ENCODE measurements at places on chromosomes 12 and 14.

DNA sequence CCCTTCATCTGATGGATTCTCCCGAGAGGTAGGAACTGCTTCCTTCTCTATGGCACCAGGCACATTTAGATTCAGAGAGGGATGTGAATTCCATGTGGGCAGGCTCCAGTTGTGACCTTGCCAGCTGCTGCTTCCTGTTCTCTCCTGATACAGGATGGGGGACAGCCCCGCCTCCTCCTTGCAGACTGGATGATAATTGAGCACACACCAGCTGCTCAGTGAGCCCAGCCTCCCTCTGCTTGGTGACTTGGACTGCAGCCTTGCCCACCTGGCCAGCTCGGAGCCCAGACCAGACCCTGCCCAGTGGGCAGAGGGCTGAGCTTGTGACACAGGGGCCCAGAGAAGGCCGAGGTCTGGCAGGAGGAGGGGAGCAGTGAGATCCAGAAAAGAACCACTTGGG lies 90.2 kb downstream of the CALM1 start:
- peak; percentile 20 for DNase-seq

DNA sequence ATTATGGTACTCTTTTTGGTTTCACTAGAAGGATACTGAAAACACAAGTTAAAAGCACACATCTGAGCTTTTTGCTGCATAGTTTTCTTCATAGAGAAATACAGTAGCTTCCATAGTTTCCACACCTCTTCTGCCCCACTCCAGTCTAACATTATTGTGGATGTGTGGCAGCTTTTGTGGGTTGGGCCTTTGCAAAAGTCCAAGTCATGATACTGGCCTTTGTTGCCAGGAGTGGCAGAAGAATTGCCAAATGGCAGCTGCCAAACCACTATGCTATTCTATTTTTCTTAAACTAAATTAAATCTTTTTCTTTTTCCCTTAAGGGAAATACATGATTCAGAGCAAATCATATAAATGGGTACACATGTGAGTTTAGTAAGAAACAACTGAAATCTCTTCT lies 114.8 kb downstream of the PLEKHA5 start:
- DNase-seq = peak; percentile 53

- DNase-seq = no peak
These were observed 145.0 kb downstream of the AACS start for GRCh38 chr12:125210104-125210755.

DNA sequence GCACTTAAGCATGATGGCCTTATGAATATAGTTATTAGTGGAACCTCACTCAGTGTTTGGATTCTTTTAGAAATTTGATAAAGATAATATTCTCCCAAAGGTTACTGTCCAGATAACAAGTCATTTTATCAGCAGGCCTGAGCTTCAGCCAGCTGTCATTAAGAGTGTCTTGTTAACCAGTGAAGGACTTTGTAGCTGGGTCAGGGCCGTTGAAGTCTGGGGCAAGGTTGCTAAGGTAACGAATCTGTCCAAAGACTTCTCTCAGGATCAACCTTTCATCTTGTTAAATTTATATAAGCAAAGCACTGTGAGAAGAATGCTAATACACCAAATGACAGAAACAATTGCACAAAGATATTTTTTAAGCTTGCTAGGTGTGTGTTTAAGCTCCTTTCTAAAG lies 271.3 kb upstream of the TMPO start:
- DNase-seq = no peak

GRCh38 chr12:43551971-43552559 lies at the start of gene ADAMTS20:
Gene ADAMTS20 (minus strand): TSS chr12:43552203. CDS start chr12:43551921, 282 bp downstream.
- DNase-seq = peak; percentile 2

GRCh38 chr14:24260026-24260779 lies 2.8 kb downstream of the TGM1 start:
- DNase-seq = no peak

- DNase-seq = no peak
These were observed 44.1 kb upstream of the EML1 start for GRCh38 chr14:99749142-99749541.

DNA sequence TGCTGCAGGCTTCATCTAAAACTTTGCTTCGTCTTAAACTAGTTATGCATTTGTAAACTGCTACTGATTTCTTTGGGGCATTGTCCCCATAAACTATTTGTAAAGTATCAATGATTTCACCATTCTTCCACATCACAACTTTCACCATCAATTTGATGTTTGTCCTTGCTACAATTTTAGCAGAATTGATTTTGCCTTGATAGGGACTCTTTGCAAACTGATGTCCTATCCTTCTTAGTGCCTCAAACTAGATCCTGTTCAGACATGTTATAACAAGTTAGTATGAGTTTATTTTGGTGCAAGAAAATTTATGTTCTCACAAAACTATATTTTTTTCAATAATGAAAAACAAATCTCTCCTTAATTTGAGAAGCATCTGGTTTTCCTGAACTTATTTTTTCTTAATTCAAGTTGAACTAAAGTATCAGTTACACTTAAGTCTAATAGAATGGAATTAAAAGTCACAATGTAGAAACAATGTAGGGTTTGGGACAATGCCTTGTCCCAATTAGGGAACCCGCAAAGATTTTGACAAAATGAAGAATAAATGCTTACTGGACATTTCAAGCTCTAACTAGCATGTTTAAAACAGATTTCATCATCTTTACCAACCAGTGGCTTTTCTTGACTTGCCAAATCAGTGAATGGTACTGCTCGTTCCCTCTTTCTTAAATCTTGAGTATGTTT lies 10.1 kb upstream of the ARID4A start:
- DNase-seq = no peak

DNA sequence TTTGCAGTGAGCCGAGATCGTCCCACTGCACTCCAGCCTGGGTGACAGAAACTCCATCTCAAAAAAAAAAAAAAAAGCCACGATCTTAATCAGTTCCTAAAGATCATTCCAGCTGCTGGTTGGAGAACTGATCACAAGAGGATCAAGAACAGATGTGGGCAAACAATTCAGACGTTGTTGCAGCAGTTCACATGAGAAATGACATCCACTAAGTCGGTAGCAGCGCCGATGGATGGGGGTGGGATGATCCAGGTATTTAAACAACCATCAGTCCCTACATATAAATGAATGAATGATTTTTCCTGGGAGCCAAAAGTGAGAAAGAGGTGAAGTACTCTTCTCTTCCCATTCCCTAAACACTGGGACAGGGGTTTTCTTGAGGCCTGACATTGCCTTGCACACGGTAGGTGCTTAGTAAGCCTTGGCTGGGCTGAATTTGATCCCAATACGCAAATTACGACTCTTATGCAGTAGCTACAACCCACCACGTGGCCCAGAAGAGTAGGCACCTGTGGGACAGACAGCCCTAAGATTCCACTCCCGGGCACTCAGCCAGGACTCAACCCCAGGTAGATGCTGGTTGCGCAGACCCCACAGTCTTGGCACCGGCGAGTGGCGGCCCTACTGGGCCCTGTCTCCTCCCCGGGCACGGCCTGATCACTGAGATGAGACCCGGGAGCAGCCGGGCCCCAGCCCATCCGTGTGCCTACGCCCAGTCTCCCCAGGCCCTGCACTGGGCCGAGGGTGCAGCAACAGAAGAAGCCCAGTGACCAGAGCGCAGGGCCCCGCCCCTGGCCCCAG lies 565 bp downstream of the SPRYD3 start:
- DNase-seq = peak; percentile 60

- no peak for DNase-seq
These were observed 263 bp downstream of the RCOR1 start for GRCh38 chr14:102592763-102593060.

DNA sequence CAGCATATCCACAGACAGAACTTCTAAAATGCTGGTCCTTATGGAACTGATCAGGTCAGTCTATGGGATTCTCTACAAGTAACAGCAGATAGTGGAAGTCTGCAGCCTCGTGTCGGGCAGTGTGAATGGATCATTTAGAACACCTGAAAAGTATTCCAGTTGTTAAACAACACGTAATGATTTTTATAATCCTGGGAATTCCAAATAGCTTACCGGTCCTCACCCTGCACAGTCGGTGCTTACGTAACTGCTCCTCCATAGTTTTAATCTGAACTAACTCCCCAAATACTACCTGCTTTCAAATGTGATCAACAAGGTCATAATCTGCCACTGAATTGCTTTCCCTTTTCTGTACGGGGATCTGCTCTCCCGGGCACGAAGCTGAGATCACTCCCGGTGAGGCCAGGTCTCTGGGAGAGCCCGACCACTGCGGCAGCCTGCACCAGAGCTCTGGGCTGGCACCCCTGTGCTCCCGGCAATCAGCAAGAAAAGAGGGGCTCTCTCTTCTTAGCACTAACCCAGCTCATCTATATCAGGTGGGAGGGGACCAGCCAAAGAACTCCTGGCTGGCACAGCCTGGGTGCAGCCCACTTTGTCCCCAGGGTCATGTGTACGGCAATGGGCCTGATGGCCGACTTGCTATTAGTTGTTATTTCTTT lies 157.0 kb downstream of the FOXN3 start:
- DNase-seq = no peak

- no peak for DNase-seq
These were observed 3.0 kb downstream of the ERBB3 start for GRCh38 chr12:56082967-56083366.

DNA sequence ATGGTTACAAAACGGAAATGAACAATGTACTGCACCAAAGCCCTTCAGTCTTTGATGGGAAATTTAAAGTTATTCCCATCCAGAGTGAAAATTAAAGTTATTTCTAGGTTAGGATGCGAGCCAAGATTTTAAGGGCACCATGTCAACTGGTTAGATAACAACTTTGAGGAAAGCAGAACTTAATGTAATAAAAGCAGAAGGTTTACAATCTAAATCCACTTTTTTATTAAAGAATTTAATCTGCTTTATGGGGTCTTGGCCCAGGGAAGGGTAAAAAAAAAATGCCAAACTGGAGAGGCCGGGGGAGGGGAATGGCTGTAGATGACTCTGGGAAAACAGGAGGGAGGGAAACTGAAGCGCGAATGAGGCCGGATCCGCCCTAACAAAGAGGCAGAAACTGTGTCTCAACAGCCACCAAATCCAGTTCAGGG lies 108.2 kb upstream of the ATF7IP start:
- no peak for DNase-seq

- no peak for DNase-seq
These were observed 8.5 kb upstream of the STON2 start for GRCh38 chr14:81408595-81408994.

DNA sequence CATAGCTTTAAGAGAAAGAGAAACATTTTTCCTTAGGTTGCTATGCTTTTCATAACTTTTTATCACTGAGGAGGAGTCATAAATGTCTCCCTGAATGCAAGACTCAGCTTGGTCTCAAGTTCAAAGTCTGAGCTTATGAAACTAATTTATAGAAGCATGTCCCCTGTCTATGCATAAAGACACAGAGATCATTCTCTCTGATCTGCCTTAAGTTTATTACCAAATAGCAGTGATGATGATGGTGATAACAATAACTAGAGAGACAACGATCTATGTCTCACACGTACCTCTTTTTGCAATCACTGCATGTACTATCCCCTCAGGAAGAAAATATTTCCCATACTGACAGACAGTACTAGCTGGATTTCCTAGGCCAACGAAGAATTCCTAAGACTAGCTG lies 266.4 kb upstream of the G2E3 start:
- no peak for DNase-seq

- no peak for DNase-seq
These were observed 648.5 kb downstream of the RPS29 start for GRCh38 chr14:48937541-48938195.

DNA sequence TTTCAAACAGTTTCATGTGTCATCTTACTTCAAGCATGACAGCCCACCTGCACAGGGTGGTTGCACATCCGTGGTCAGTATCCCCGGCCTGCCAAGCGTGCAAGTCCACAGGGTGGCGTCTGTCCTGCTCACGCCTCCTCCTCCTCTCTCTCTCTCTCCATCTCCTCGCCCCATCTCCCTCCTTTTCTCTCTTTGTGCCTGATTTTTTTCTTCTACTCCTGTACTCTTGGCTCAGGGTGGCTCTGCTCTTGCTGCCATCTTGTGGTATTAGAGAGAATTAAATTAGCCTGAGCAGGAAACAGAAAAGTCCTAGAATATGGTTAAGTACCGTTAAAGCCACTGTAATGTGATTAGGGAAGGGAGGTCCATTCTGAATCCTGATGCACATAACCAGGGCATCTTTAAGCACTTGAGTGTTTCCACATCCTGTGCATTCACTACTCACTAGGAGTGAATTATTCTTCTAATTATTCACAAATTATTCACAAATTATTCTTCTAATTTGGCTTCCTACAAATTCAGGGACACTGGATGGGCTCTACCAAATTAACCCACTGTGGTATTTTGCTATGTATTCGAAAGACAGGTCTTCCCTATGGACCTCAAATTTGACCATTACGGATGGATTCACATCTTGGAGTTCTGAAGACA lies 25.5 kb upstream of the DTX1 start:
- peak; percentile 43 for DNase-seq

- DNase-seq = peak; percentile 93
These were observed 88.6 kb downstream of the R3HDM2 start for GRCh38 chr12:57342207-57342691.

GRCh38 chr14:92316937-92317336 lies 6.0 kb upstream of the SLC24A4 start:
- DNase-seq = no peak

Measured in common myeloid progenitor, CD34-positive (primary cell).